ENCODE measurements at places on chromosomes 1 and 21.
A peak's percentile ranks its signal among the peaks of the same experiment; 100 is the strongest.

GRCh38 chr1:172394811-172395210 is 25.7 kb upstream of the C1orf105 start:
- DNase-seq = no peak

GRCh38 chr1:109185990-109186732 is 27.6 kb upstream of the SARS1 start:
- DNase-seq = peak; percentile 69

GRCh38 chr21:38506661-38507281 is 8.5 kb upstream of the ERG start:
- DNase-seq = no peak

GRCh38 chr1:44630116-44630515 is 44.2 kb downstream of the TMEM53 start:
- DNase-seq = no peak

DNA sequence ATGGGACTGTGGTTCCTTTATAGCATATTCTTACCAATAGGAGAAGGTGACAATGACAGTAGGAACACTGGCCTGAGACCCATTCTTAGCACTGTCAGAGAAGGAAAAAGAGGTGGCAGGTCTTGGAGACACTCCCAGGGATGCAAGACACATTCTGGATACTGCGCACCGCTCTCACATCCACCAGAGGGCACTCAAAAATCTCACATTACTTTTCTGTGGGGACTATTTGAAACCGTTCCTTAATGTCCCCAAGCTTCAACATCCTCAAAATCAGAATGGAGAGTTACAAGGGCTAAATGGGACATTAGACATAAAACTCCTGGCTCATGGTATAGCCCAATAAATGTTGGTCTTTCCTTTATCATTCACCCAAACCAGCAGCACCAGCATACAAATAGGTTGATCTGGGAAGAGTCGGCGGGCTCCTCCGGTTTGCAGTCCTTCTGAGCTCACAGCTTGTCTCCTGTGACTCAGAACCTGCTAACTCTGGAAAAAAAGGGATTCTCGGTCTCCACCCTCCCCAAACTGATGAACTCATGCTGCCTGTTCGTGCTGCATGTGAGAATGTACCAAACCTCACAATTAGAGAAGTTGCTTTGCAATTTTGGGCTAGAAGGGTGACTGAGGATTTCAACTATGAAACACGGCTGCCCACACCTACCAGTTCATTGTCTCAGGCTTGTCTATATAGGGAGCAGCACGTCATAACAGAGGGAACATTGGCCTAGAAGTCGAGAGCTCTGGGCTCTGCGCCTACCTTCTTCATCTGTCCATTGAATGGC is 40.2 kb downstream of the IL12RB2 start:
- peak; percentile 57 for DNase-seq

- DNase-seq = no peak
These were observed 225.6 kb upstream of the PBX1 start for GRCh38 chr1:164333387-164333786.

All from WERI-Rb-1 (cell line).